ENCODE measurements at places on chromosomes 16 and 17.

DNA sequence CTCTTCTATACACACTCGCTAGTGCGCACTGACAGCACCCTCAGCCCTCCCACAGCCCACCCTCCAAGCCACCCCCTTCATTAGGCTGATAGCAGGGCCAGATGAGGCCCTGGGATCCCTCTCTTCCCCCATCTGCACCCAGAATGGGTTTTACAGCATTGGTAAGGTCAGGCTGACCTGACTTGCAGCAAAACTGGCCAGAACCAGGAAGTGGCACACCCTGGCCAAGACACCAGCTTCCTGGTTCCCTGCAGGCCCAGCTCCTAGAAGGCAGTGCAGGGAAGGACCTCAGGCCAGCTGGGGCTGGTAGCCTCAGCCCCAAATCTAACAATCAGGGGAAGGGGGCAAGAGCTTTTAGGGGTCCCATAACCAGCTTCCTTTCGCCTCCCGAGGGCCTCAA lies 50.0 kb upstream of the MRPS23 start:
- no peak for DNase-seq

GRCh38 chr16:89442990-89443726 lies 47.2 kb downstream of the ANKRD11 start:
- DNase-seq, result no peak

GRCh38 chr16:88310796-88311605 lies 71.8 kb upstream of the ZNF469 start:
- DNase-seq, result no peak

GRCh38 chr17:58570758-58571157 lies 56.3 kb upstream of the MTMR4 start:
- DNase-seq, result no peak

DNA sequence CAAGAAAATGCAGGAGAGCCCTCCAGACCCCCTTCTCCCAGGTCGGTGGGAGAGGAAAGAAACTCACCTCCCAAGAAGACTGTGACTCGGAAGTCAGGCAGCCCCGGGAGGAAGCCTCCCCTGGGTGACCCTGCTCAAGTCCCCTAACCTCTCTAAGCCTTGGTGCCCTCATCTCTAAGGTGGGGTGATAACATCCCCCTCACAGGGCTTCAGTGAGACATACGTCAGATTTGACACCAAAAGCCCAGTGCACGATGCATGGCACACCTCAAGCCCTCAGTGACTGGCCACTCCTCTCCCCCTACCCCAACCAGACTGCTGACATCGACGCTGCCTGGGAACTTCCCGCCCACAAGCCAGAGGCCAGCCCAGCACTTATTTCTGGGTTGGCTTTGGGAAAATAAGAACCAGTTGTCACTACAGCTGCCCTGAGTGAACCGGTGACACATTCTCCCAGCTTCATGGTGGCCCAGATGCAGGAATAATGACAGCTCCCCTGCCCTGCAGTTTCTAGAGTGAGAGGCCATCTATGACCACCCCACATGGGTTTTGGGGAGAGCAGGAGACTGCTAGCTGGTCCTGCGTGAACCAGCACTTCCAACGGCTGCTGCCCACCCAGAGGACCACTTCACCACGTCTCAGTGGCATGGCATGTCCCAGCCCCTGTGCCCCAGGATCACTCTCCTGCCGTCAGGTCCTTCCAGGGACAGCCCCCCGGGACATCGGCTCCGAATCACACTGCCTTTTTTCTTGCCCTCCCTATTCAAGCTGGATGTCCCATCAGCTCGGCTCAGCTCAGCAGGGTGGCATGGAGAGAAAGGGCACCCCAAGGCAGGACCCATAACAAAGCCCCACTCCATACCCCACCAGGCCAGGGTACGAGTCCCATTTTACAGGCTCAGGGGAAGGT lies 9.5 kb downstream of the KNOP1 start:
- no peak for DNase-seq

DNA sequence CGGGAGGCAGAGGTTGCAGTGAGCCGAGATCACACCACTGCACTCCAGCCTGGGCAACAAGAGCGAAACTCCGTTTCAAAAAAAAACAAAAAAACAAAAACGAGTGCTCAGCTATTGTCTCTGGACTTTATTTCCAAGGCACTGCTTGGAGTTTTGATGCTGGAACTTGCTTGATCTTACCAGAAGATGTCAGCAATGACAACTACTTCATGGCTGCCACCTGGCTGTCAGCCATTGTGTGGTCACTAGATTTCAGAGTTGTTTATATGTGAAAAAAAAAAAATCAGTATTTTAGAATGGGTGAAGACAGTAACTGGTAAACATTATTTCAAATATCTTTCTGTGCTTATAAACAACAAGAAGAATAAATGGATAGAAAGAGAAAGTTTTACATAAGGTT lies 26.3 kb upstream of the OR4D1 start:
- no peak for DNase-seq

DNA sequence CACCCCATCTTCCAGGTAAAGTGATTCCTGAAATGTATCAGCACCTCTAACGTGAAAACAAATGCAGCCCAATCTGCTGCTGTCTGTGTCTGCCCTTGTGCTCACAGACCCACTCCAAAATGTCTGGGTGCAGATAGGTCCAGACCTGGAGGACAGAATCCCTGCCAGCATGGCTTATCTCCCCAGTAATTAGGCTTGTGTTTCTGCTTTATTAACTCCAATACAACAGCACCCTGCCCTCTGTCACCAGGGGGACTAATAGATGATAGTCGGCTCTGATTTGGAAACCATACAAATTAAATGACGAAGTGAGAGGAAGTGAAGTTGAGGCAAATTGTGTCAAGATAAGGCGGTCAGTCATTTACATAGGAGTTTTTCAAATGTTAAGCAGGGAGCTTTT lies 608.3 kb upstream of the SALL1 start:
- no peak for DNase-seq

- no peak for DNase-seq
Measured at GRCh38 chr16:2214719-2214968, at the start of gene PGP. TSS of gene PGP (minus strand) at chr16:2214840. CDS start at chr16:2214777, 63 bp downstream.

DNA sequence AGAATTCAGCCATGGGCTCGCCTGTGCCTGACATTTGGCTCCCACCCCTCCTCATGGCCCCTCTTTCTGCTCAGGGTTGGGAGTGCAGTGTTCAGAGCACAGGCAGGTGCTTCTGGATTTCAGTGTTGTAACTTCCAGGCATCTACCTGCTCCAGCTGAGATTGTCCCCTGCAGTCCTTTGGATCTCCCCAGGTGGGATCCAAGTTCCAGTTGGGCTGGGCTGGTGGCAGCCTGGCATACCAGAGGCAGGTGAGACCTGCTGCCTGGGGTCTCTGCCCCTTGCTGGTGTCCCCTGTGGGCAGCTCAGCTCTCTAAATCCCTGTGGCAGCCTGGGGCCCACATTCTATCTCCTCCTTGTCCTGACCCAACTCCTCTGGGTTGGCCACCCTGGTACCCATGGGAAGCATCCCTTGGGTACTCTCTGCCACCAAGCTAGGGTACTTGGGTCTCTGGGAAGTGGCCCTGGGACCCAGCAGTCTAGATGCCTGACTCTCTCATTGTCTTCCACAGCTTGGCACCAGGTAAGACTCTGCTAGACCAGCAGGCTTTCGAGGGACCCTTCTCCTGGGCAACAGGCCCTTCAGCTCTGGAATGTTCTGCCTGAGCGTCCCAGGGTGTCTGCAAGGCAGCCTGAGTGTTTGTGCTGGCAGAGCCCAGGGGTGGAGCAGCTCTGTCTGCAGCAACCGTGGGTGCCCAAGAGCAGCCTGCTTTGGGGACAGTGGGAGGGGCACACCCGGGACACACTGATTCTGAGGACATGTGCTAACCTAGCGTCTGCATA lies 42.5 kb downstream of the DNAH17 start:
- peak; percentile 49 for DNase-seq

DNA sequence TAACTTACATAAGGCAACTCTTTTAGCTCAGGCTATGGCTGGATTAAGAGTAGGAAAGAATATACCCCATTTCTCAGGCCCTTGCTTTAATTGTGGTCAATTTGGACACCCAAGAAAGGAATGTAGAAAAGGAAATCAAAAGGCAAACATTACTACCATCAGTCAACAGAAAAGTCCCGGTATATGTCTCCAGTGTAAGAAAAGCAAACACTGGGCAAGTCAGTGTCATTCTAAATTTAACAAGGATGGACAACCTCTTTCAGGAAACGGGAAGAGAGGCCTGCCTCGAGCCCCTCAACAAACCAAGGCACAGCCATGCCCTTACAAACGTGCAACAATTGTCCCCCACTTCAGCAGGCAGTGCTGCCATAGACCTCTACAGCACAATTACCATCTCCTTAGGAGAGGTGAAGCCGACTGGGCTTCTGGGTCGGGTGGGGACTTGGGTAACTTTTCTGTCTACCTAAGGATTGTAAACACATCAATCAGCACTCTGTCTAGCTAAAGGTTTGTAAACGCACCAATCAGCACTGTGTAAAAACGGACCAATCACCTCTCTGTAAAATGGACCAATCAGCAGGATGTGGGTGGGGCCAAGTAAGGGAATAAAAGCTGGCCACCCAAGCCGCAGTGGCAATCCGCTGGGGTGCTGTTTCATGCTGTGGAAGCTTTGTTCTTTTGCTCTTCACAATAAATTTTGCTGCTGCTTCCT lies 12.4 kb downstream of the MRPL58 start:
- no peak for DNase-seq

DNA sequence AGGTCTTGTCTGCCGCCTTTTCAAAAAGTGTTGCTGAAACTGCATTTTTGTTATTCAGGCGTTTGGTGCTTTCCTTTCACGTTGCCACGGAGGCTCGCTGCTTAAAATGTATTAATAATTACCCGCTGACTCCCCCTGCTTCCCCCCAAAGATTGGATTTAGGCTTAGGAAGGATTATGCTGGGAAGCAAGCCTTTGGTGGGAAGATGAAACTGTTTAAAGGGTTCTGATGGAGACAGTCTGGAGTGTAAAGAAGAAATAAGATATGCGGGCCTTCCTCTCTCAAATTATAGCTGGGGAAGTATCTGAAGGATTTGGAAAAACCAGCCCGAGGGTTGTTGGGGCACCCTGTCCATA lies 1.1 kb downstream of the KSR1 start:
- no peak for DNase-seq

DNA sequence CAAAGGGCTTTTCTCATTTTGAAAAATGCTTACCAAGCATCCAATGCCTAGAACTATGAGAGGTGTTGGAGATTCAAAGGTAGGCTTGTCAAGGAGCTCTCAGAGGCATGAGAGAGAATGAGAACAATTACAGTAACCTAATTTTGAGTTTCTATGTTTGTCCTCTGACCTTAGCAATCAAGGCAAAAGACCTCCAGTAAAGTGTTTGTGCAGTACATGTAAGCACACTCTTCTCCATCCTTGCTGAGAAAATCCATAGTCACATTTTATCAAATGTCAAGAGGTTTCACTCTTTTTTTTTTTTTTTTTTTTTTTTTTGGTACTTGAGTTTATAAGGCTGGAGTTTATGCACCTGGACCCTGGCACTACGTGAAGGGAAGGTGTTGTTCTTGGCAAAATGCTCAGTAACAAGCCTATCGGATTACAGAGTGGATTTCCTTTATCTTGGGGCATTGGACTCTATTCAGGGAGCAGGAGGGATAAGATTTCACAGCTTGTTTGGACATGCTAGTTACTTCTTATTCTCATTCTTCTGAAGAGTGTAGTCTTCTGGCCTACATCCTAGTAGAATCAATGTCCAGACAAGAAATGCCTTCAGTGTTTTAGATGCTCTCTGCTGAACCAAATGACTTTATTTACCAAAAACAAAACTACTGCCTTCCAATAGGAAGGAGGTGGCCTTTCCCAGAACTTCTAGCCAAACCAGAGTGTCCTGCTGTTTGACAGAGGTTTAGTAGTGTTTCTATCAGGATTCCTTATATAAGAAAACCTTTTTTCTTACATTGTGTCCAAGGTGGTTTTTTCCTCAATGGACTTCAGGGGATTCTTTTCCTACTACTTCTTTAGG lies 21.9 kb downstream of the KCNJ2 start:
- DNase-seq, result no peak

- DNase-seq, result no peak
Measured at GRCh38 chr17:55301521-55302406, 37.0 kb downstream of the HLF start.

- DNase-seq, result no peak
Measured at GRCh38 chr17:29131814-29132682, 48.1 kb downstream of the MYO18A start.

GRCh38 chr17:27601069-27601974 lies 29.7 kb upstream of the LGALS9 start:
- DNase-seq, result peak; percentile 41

DNA sequence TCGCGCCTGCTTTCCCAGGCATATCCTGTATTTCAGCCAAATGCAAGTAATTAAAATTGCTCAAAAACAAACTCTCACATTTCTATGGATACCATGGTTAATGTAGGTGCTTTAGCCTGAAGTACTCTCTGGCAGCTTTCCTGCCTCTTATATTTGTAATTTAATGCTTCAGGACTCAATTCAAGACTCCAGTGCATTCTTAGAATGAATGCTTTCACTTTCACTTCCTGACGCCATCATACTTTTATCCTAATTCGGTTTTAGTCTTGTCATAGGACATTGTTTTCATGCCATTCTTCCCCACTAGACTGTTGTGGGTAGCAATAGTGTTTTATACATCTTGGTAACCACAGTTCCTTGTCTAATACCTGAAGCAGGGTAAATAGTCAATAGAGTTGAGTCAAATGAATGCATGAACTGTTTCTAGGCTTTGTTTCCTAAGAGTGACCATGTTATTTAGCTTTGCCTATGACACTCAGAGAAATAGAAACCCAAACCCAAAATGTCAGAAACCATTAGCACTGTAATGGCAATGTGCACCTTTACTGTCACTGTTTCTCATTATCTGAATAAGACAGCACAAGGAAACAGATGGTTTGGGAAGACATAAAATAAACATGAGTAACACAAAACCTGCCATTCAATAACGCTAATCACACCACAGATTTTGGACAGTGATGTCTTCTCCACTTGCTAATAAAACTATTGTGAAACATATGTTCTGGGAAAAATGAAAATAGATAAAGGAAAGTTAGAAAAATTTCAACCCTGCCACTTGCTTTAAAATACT lies 705.5 kb downstream of the CDH11 start:
- no peak for DNase-seq

- DNase-seq, result no peak
Measured at GRCh38 chr17:57956291-57957119, 1.3 kb upstream of the CUEDC1 start.

- DNase-seq, result no peak
Measured at GRCh38 chr16:77652399-77652798, 69.9 kb upstream of the NUDT7 start.

DNA sequence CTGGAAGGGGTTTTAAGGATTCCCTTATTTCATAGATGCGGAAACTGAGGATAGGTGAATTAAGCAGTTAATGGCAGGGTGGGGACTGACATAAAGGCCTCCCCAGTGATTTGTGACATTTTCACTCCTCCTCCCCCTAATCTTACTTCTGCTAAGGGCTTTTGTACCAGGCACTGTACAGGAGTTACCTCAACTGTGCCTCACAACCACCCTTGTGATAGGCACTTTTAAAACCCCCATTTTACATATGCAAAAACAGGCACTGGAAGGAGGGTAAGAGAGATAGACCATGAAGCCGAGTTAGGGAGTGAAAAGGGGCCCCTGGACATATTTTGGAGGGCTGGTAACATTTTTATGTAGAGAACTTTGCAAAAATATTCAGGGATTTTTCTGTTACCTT lies 862 bp upstream of the GDE1 start:
- no peak for DNase-seq

GRCh38 chr17:79711715-79712305 lies 18.9 kb upstream of the ENPP7 start:
- no peak for DNase-seq

GRCh38 chr17:66443166-66443565 lies 140.8 kb downstream of the PRKCA start:
- DNase-seq, result no peak

Data from occipital lobe (tissue), 3 donors.